GM12878 (cell line): ENCODE measurements at places on chromosomes 4 and X. TPM values are rescaled to one million over a fixed set of nuclear protein-coding genes. Genes with fewer than 3 reads are reported as not detected.

GABRB1 gene
- not detected in 2 replicates for total RNA-seq

MAGEA2 gene
- total RNA-seq: not detected in 2 replicates

LINC00632 gene
- 0.24 and 0.26 TPM in 2 replicates for total RNA-seq

PROM1 gene
- 0.08 TPM in 1 of 2 replicates, not detected in the other for total RNA-seq

SLAIN2 gene
- 34.8 and 39.2 TPM in 2 replicates for total RNA-seq
